GM12892 (cell line): ENCODE measurements at places on chromosomes 12 and 14.

DNA sequence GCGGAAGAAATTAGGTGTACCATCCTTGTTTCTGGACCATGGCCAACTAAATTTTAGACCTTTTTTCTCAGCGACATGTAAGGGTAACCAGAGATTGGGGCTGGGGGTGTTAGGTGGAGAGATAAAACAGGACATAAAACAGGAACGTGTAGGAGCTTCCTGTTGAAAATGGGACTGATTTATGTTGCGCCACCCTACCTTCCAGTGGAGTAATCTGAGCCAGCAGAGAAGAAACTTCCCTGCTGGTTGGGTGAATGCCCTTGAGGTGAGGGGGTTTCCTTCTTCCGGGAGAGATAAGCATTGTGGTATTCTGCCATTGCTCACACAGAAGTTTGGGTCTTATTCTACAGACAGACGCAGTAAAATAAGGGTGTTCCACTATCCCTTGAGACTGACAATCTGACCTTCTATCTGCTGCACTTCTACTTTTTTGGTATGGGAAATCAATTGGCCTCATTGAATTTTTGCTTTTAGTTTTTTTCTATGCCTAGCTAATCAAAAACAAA lies 417.6 kb downstream of the PCNX1 start:
- DNase-seq = no peak

GRCh38 chr14:91977884-91978283 lies 30.4 kb upstream of the FBLN5 start:
- DNase-seq = no peak

- DNase-seq = no peak
These were observed 3.0 kb downstream of the ARHGAP5 start for GRCh38 chr14:32080001-32080510.

DNA sequence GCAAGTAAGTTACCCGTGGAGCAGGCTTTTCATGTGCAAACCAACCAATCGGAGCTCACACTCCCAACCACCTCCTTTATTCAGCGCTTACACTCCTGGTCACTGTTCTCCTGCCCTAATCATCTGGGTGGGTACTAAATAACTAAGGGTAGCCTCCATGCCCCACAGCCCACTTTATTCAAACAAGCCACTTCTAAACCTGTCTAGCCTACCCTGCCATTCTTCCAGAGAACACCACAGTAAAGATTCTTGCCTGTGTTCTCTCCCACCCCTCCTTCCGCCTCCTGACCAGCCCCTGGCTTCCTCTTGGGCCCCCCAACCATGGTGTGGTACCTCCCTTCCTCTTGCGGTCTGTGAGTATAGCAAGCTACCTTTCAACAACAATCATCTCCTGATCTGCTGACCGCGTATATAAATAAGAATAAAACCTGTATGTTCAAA lies 581.9 kb downstream of the VRK1 start:
- no peak for DNase-seq

GRCh38 chr14:71165121-71166031 lies 258.1 kb downstream of the PCNX1 start:
- DNase-seq = no peak

DNA sequence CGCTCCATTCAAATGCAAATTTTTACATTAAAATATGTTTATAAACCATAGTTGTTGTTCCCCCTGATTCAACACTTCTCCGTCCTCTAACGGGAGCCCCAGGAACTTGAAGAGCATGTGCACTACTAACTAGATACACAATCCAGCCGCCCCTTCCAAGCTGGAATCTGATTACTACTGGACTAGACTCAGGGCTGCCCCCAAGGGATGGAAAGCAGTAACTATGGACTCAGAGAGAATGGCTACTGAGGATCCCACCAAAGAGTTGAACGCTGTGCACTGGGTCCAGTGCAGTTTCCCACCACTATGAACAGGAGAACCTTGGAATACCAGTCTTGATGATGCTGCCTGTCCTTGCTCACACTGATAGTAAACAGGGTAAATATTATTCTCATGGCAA lies 48.6 kb upstream of the PCNX1 start:
- no peak for DNase-seq

- no peak for DNase-seq
These were observed 78.6 kb upstream of the TBX3 start for GRCh38 chr12:114762490-114763110.

DNA sequence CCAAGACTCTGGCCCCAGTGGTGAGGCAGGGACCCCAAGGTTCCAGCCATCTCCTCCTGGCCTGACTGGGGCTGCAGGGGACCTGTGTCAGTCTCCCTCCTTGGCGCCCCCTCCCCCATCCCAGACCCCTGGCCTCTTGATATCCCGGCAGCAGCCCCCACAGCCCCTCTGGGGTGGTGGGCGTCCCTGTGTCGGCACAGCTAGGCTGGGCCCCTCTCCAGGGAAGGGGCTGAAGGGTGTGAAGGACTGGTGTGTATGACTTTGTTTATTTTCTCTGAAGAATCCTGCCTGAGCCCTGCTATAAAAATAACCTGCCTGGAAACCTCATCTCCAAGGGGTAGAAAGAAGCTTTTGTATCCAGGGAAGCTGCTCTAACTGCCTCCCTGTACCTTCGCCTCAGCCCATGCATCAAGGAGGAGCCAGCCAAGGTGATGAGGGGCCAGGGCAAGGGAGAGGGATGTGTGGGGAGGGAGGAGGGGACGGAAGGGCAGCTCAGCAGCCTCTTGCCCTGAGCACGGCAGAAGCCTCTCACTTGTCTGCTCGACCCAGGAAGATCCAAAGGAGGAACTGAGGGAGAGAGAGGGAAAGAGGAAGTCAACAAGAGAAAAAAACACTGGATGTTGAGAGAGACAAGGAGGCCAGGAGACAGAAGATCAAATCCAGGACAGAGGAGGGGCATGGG lies 25.4 kb upstream of the COL2A1 start:
- DNase-seq = no peak

DNA sequence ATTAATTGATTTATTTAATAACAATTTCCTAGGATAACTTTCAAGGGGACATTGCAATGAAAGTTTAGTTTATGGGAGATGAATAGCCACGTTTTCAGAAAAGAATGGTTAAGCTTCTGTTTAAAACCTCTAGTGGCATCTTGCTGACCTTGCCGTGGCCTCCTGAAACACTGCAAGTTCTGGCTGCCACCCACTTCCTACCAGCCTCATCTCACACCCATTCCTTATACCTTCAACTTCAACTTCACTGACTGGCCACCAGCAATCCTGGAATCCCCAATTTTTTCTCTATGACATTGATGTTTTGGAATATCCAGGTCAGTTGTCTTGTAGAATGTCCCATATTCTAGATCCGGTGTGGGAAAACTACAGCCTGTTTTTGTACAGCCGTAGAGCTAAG lies 5.2 kb upstream of the HELB start:
- no peak for DNase-seq

DNA sequence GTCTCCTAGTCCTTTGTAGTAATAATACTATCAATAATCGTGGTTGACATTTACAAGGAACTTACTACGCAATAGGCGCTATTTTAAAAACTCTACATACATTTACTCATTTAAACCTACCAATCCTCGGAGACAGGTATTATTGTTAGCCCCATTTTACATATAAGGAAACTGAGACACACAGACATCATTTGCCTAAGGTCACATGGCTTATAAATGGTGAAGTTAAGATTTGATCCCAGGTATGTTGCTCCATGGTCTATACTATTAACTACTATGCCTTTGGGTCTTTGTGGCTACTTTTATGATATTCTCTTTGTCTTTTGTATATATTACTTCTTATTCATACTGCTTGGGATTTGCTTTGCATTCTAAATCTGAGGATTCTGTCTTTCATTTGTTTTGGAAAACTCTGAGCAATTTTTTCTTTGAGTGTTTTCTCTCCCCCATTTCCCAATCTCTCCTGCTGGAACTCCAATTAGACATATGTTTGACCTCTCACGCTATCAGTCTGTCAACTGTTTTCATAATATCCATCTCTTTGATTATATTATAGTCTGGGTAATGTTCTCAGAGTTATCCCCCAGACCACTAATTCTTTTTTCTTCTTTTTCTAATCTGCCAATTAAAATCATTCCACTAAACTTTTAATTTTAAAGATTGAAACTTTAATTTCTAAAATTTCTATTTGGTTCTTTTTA lies 10.9 kb downstream of the NT5DC3 start:
- no peak for DNase-seq

- DNase-seq = no peak
These were observed 75.4 kb downstream of the BTG1 start for GRCh38 chr12:92070054-92070863.

- no peak for DNase-seq
These were observed 3.0 kb upstream of the ZC3H14 start for GRCh38 chr14:88559852-88560251.

DNA sequence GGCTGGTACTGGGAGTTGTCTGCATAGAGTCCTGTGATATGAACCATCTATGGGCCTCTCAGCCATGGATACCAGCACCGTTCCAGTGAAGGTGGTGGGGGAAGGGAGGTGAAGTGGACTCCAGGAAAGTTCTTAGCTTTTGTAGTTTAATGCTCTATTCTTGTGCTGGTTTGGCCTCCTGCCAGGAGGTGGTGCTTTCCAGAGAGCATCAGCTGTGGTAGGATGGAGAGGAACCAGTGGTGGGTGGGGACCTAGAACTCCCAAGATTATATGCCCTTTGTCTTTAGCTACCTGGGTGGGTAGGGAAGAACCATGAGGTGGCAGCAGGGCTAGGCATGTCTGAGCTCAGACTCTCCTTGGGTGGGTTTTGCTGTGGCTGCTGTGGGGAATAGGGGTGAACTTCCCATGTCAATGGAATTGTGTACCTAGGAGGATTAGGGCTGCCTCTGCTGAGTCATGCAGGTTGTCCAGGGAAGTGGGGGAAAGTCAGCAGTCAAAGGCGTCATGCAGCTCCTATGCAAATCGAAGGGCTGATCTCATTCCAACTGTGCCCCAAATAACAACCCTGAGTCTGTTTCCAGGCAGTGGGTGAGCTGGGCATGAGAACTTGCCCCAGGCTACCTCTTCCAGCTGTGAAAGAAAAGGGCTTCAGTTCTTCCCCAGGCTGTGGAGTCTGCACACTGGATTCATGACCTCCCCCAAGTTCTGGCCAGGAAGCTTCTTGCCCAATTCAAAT lies 14.2 kb downstream of the GZMH start:
- DNase-seq = no peak

GRCh38 chr12:131281016-131281415 lies 327.3 kb downstream of the ADGRD1 start:
- no peak for DNase-seq

GRCh38 chr14:83992857-83993256 lies 1537.1 kb upstream of the FLRT2 start:
- no peak for DNase-seq

GRCh38 chr14:29320286-29320685 lies 553.7 kb downstream of the FOXG1 start:
- no peak for DNase-seq

DNA sequence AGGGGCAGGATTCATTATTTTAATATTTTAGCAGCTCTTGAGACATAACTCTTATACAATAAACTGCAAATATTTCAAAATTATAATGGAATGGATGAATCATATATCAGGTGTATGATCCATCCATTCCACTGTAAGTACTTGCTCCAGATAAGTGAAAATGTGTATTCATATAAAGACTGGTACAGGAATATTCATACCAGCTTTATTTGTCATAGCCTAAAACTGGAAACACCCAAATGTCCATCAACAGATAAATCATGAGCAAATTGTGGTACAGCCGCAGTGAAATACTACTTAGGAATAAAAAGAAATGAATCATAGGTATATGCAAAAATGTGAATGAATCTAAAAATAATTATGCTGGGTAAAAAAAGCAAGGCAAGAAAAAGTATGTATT lies 263.6 kb upstream of the SYT10 start:
- no peak for DNase-seq

DNA sequence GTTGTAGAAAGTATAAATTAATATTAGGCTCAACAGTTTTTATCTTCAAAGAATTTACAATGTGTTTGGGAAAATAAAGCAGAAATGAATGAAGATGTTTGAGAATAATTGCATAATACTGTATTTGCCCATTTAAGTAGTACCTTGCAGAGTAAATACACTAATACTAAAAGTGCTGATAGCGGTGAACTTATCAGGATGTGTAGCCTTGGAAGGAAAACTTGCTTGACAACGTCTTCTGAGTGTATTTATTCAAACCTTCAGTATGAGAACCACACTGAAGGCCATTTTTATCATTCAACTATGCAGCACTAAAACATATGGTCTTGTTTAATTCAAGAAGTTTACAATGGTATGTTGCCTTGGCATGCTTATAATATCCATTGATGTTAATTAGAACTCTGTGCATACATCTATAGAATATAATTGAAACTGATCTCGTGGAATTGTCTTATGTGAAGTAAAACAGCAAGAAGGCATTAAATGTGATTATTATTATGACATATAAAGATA lies 41.3 kb downstream of the MSRB3 start:
- DNase-seq = no peak

GRCh38 chr14:101061411-101062064 lies 158.0 kb upstream of the RTL1 start:
- DNase-seq = no peak

GRCh38 chr14:24839617-24840203 lies 205.7 kb upstream of the GZMB start:
- no peak for DNase-seq

DNA sequence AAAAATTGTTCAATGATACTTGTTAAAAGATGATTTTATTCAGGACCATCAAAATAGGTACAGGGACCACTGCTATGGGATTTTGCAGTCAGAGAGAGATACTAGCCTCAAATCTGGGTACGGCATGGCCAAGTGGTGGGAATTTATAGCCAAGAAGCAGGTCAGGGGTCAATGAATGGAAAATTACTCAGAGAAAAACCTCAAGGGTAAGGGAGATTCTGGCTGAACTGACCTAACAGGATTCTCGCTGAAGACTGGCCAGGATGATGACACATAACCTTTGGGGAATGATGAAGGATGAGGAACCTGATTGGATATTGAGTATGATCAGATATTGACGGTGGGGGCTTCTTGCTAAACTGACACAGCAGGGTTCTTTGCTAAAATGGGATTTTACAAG lies 32.7 kb downstream of the DEPDC4 start:
- DNase-seq = no peak
